ENCODE measurements at places on chromosomes 4 and X. TPM values are rescaled to one million over a fixed set of nuclear protein-coding genes. Genes with fewer than 3 reads are reported as not detected.
A peak's percentile ranks its signal among the peaks of the same experiment; 100 is the strongest.

- no peak for DNase-seq
Observed at GRCh38 chr4:132275583-132276121, 873.4 kb upstream of the PCDH10 start.

DNA sequence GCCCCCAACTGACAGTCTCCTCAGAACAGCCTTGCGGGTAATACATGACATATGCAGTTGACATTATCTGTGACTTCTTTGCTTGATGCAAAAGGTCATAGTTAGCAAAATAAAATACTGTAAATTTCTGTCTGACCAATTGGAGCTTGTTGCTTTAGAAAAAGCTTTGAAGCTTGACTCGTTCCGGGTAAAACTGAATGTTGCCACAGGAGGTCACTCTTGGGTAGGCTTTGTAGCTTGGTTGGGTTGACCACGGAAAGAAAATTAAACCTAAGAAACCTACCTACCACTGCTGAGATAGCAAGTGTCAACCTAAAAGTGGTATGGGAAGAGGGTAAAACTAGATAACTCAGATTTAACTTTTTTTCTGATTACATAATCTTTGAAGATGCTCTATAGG is 23.2 kb downstream of the PRPS2 start:
- peak; percentile 56 for DNase-seq

DNA sequence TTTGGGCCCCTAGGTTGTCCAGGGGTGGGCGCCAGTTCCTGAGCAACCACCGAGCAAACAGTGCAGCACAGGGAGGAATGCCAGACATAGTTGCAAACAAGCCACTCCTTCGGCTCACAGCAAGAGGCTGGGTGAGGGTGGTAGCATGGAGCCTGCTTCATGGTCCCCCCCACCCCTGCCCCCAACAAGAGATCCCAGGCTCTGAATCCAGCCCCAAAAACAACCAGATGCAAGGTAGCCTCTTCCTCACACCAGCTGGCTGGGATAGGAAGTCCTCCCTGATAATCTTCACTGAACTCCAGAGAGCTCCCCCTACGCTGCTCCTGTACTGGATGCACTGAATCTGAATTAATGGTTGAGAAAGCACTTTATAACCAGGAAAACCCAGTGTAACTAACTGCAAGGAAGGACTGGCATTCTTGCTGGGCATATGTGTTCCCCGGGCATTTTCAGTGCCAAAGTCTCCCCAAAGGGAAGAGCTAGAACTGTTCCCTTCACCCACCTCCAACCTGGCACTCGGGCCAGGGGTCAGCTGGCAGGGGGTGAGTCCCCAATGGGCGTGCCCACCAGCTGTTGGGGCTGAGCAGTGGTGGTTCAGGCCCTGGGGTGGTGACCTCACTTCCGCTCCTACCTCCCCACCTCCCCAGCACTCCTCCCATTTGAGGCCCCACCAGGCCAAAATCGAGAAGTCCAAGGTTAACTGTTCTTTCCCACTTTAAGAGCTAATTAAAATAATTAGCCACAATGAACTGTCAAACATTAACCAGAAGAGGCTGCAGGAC is 1.5 kb downstream of the ELF4 start:
- DNase-seq, result peak; percentile 62

DNA sequence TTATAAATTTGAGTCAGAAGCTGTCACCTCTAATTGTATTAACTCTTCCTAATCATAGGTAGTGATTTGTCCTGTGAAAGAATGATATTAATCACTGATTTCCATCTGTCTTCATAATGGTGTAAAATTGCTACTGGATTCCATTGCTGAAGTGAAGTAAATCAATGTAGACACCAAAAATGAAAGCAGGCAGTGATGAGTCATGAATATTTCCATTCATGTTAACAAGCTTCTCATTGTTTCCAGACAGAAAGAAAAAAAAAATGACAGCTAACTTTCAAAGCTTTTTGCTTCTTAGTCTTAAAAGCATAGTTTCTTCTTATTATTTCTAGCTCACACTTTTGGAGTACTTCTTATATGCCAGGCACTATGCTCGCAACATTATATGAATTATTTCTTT is 21.5 kb downstream of the FAM114A1 start:
- DNase-seq, result no peak

GRCh38 chr4:39699687-39700409 is 1.9 kb downstream of the UBE2K start:
- no peak for DNase-seq

- no peak for DNase-seq
Observed at GRCh38 chrX:31228909-31229308, 157.1 kb upstream of the FTHL17 start.

DNA sequence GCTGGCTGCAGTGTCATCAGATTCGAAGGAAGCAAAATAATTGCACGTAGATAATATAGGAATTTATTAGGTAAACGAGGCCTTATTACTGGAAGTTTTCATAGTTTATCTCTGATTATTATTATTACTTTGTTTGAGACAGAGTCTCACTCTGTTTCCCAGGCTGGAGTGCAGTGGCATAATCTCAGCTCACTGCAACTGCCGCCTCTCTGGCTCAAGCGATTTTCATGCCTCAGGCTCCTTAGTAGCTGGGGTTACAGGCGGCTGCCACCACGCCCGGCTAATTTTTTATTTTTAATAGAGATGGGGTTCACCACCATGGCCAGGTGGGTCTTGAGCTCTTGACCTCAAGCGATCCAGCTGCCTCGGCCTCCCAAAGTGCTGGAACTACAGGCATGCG is 12.5 kb downstream of the CLCN3 start:
- DNase-seq, result no peak

GRCh38 chr4:38130884-38131283 is 170.7 kb downstream of the PTTG2 start:
- no peak for DNase-seq

GRCh38 chr4:73417973-73418372 is 13.9 kb downstream of the ALB start:
- DNase-seq, result no peak

- peak; percentile 4 for DNase-seq
Observed at GRCh38 chr4:14177987-14178386, 550.5 kb upstream of the BOD1L1 start.

GRCh38 chr4:51932261-51932660 is 87.9 kb downstream of the LRRC66 start:
- no peak for DNase-seq

DNA sequence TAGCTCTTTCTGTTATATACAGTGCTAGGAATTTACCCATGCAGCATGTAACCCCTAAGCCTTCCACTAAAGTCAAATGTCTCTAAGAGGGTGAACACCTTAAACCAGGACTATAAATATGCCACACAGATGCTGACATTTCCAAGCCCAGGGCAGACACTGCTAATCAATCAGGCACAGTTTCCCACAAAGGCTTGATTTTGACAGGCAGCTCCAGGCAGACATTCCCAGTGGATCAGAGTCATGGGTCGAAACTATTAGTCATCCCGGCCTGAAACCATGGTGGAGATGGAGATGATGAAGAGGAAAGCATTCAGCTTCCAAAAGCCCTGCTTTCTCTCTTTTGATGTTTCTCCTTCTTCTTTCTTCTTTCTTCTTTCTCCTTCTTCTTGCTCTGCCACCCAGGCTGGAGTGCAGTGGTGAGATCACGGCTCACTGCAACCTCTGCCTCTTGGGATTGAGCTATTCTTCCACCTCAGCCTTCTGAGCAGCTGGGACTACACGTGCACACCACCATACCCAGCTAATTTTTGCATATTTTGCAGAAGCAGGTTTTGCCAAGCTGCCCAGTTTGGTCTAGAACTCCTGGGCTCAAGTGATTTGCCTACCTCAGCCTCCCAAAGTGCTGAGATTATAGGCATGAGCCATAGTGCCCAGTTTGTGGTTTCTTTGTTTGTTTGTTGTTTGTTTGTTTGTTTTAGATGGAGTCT is 21.0 kb upstream of the SORCS2 start:
- DNase-seq, result no peak

GRCh38 chr4:15934259-15934658 is 4.3 kb downstream of the FGFBP1 start:
- no peak for DNase-seq

DNA sequence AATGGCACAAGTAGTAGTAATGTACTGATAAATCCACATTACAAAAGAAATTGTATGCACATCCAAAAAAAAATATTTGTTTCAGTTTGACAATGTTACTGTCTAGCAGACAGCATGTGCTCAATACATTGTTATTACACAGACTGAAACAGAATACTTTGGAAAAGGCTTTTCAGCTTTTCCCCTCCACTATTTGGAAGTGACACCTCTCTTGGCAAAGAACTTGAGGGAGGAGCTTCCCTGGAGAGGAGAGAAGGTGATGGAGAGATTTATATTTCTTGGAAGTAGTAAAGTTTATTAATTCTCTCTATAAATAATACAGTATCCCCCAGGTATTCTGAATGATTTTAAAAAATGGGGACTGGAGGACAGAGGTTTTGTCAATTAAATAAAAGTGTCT is 131.8 kb downstream of the SCFD2 start:
- no peak for DNase-seq

GRCh38 chr4:22648996-22649395 is 43.7 kb upstream of the GBA3 start:
- no peak for DNase-seq

- DNase-seq, result no peak
Observed at GRCh38 chrX:39757971-39758370, 339.8 kb downstream of the BCOR start.

DNA sequence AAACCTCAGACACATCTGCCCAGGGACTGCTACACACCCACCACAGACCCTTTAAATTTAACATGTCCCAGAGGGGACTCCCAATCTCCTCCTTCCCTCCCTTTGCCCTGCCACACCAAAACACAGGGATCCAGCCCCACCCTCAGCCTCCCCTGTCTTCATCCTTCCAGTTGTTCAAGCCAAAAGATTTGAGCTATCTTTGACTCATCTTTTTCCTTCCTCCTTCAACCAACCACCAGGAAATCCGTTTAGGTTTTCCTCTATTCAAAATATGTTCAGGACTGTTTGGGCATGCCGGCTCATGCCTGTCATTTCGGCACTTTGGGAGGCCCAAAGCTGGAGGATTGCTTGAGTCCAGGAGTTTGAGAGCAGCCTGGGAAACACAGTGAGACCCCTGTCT is 6.9 kb upstream of the STK32B start:
- no peak for DNase-seq

GRCh38 chrX:51420610-51421009 is 75.8 kb downstream of the NUDT11 start:
- DNase-seq, result peak; percentile 13

- peak; percentile 70 for DNase-seq
Observed at GRCh38 chr4:108116423-108117168, 52.1 kb downstream of the LEF1 start.

- DNase-seq, result no peak
Observed at GRCh38 chr4:66921433-66921832, 623.9 kb downstream of the CENPC start.

DNA sequence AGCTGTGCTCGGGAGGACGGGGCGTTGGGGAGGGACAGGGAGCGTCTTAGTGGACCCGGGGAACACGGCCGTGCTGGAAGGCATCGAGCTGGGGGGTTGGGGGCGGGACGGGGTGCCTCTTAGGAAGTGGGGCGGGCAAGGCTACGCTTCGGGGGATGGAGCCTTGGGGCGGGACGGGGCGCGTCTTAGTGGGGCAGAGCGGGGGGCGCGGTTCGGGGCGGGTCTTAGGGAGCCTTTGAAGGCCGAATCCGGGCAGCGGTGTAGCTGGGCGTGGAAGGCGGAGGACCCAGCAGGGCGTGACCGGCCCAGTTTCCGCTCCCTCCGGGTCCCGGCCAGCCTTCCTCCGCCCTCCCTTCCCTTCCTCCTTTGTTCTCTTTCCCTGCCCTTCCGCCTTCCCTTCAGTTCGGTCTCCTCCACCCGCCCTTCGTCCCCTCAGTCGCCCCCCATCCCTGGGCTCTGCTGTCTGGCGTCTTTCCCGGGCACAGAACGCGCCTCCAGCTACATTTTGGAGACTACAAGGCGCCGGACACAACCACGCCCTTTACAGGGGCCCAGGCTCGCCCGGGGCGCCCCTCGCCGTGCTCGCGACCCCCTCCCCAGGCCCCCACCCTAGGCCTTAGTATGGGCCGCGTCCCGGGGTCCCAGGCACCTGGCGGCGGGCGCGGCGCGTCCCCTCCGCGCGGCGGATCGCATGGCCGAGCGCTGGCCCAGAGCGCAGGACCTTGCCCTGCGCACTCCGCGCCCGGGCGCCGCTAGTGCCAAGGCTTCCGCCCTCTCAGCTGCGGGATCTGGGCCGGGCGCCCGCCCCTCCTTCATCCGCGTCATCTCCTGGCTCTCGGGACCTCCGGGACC is at the start of gene ARSD:
TSS of gene ARSD (minus strand) at position 757 of the 852 bp plus-strand sequence. CDS start at position 693, 64 bp downstream.
- DNase-seq, result peak; percentile 72

DNA sequence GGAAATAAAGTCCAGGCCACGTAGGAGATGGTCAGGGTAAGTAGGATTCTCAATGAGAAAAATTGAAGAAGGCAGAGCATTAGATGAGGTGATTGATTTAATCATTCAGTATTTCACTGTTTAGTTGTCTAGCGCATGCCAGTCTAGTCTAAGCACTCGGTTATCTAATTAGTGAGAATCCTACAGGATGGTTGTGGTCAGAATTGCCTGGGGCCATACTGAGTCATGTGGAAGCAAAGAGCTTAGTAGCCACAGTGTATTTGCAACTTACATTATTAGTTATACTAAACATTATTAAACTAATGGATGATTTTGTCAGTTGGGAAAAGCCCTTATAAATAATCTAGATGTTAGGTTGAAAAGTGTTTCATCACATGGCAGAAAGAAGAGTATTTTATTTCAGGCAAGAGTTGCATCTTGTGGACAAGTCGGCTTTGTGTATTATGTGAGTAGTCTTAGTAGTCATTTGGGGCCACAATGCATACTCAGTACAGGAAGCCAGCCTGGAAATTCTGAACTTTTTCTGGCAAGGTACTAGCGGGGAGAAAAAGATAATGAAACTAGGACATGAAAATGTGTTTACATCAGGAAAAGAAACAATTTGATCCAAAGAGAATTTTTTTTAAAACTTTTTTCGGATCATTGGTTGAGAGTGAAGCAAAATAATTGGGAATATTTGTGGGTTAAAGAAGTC is 31.9 kb downstream of the CPEB2 start:
- DNase-seq, result no peak

DNA sequence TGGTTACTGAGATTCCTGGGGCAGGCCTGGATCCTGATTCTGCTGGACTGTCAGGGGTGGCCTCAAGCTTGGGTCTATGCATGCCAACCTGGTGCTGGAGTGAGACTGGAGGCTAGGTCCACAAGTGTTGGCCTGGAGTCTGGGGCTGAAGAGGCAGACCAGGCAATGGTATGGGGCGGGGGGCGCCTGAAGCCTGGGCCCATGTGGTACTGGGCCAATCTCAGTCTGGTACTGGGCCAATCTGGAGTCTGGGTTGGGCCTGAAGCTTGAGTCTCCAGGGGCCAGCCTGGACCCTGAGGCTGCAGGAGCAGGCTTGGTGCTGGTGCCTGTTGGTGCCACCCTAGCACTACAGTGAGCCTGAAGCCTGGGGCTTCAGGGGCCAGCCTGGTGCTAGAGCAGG is 108.9 kb upstream of the ZCCHC13 start:
- no peak for DNase-seq

GRCh38 chr4:1715002-1715758 is 3.1 kb upstream of the SLBP start:
- no peak for DNase-seq

The PLS3 gene
- total RNA-seq, result 2.2 TPM

The FAM149A gene
- 0.38 TPM for total RNA-seq

The MAGEB10 gene
- not detected for total RNA-seq

The SPANXB1 gene
- not detected for total RNA-seq

The TIGD4 gene
- 0.47 TPM for total RNA-seq

The ERCC6L gene
- 10.3 TPM for total RNA-seq

The GPRASP1 gene
- total RNA-seq, result 3.0 TPM

The ARMCX1 gene
- total RNA-seq, result 4.7 TPM

The CT45A5 gene
- total RNA-seq, result not detected

The DUSP21 gene
- total RNA-seq, result not detected
